ENCODE measurements at places on chromosomes 2 and 18.

- DNase-seq = no peak
Observed at GRCh38 chr18:33010149-33010548, 237.3 kb upstream of the KLHL14 start.

DNA sequence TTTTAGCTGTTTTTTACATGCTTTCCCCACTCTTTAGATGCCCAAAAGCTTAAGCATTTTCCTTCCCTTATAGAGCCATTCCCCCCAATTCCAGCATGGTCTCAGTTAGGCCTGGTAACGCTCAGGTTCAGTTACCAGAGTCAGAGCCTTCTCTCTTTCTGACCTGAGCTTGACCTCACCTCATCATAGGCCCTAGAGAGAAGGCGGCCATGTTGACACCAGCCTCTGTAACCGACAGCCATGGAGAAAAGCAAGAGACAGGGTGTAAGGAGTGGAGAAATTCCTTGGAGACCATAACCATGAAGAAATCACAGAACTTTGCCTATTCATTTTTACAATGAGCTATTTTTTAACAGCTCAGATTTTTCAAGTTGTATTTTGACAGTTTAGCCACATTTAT is 99.4 kb downstream of the RTN4 start:
- no peak for DNase-seq

GRCh38 chr2:218398437-218399390 is 954 bp upstream of the CTDSP1 start:
- DNase-seq = peak; percentile 51

- no peak for DNase-seq
Observed at GRCh38 chr2:170215021-170215420, 37.1 kb downstream of the MYO3B start.

DNA sequence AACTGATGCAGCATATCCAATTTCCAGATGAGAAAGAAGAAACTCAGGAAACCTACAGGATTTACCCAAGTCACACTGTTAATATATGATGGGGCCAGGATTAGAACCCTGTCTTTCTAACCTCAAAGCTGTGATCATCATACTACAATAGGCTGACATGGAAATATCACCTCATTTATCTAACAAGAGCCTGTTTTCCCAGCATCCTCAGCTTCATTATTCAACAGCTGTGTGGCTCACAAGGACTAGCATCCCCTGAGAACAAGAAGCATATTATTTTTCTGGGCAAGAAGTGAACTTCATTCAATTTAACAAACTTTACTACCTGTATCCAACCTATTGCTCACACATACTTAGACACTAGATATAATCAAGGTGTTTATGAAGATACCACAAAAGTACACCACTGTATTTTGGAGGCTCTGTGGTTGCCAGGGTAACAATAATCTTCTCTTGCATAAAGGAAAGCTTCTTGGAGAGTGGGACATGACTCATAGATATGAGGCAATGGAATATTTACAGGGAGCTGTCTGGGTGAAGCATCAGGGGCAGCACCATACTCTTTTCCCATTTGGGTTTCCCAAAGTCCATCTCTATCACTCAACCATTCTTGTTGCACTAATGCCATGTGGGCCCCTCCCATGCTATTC is 218.2 kb downstream of the RAD51AP2 start:
- no peak for DNase-seq

DNA sequence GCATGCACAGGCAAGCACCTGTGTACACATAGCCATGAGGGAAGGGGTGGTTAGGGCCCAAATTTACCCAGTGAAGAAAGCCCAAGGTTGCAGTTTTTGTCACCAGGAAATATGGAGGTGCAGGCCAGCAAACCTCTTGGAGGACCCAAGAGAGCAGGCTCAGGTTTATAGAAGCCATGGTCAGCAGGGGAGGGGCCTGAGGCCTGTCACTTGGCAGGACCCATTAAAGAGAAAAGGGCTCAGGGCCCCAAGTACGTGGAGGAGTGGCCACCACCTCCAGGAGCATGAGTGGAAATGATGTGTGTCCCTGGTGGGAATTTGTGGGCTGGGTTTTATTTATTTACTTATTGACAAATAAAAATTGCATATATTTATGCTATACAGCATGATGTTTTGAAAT is 192.9 kb downstream of the HAUS1 start:
- no peak for DNase-seq

- no peak for DNase-seq
Observed at GRCh38 chr2:55054106-55054875, 4.0 kb upstream of the RTN4 start.

GRCh38 chr2:45141883-45142866 is 132.9 kb upstream of the SIX2 start:
- no peak for DNase-seq

GRCh38 chr2:207229161-207229560 is 63.4 kb upstream of the KLF7 start:
- DNase-seq = no peak

GRCh38 chr2:127128445-127128904 is 21.5 kb upstream of the BIN1 start:
- no peak for DNase-seq

- DNase-seq = no peak
Observed at GRCh38 chr2:6744038-6744437, 121.7 kb downstream of the CMPK2 start.

- no peak for DNase-seq
Observed at GRCh38 chr18:56716692-56717146, 65.6 kb downstream of the WDR7 start.

GRCh38 chr2:128941751-128942150 is 623.1 kb upstream of the HS6ST1 start:
- no peak for DNase-seq

GRCh38 chr2:26917135-26917836 is 53.2 kb upstream of the MAPRE3 start:
- DNase-seq = no peak

- no peak for DNase-seq
Observed at GRCh38 chr2:27421660-27422250, 6.7 kb upstream of the NRBP1 start.

DNA sequence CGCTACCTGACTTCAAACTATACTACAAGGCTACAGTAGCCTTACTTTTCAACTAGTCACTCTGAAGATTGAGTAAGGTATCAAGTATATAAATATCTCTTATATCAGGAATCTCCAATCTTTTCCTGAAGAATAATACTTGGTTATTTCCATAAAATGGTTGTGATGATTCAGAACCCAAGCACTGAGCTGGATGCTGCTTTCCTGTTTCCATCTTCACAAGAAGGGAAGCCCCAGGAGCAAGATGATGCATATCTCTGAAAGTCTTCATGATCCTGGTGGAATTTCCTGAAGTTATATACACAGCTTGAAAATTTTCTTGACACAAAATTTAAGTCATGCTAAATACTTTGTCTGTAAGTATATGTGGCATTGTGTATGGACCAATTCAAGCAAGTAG is 243.9 kb upstream of the TANK start:
- DNase-seq = no peak

DNA sequence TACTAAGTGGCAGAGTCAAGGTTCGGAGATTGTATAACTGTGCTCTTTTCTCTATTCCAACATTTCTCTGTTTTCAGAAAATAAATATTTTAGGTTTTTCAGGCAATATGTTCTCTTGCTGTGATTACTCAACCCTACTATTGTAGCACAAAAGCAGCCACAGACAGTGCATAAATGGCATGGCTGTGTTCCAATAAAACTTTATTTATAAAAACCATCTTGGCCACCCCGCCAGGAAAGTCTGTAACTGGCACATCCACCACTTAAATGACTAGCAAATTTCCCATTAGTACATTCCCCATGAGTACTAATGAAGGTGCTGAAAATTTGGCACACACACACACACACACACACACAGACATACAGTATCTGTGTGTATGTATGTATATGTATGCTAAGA is 30.8 kb upstream of the PARD3B start:
- DNase-seq = no peak

DNA sequence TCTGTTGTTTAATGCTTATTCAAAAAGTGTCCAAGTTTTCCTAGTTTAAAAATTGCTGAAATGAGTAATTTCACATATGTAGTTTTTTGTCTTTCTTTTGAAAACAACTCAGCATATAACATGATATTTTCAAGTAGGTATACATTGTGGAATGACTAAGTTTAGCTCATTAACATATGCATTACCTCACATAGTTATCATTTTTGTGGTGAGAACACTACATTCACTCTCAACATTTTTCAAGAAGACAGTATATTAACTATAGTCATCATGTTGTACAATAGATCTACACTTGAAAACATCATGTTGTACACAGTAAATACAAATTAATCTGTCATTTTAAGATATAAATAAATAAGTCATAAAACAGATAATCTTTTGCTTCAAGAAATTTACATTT is 340.0 kb downstream of the CCDC85A start:
- DNase-seq = no peak

GRCh38 chr2:238879621-238880377 is 31.9 kb downstream of the TWIST2 start:
- DNase-seq = no peak

DNA sequence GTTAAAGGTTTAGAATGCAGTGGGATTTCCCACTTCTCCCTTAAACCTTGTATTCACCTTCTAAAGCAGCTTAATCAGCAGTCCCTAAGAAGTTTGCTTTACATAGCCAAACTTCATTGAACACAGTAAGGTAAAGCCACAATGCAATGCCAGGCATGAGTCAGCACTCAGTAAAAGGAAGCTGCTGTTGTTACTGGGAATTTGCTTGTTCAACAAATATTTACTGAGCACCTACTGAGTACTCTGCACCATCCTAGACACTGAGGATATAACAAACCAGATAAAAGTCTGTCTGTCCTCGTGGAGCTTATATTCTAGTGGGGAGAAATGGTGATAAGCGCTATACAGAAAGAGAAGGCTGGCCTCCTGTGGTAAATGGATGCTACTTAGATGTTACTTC is 162.7 kb downstream of the PKP4 start:
- DNase-seq = no peak

DNA sequence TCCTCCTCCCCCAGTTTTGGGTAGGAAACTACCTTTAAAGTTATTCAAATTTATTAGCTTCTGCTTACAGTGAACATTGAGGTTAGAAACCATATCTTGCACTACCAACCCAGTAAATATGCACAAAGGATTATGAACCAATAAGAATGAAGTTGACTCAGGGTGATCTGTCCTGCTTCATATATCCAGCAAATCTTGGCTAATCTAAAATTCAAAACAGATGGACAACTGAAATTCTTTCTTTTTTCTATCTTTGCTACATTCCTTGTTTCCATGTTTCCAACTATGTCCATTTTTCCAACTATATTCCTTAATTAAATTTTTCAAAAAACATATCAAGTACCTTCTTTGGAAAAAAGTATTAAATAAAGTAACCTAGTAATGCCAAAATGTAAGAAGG is 149.3 kb downstream of the FAM124B start:
- DNase-seq = no peak

DNA sequence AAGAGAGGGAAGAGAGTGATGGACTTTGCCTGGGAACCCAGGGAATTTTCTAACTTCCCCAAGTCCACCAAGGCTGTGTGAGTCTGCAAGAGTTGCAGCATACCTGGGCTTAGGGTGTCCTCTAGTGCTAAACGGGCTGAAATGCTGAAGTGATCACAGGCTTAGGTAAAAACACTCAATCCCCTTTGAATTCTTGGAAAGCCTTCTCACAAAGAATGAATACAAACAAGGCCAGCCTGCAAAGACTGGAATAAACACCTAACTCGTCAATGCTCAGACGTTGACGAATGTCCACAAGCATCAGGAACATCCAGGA is 30.0 kb upstream of the BMP10 start:
- DNase-seq = no peak

- no peak for DNase-seq
Observed at GRCh38 chr2:9145109-9145751, 61.4 kb upstream of the ASAP2 start.
